ENCODE measurements at places on chromosomes 4 and X. TPM values are rescaled to one million over a fixed set of nuclear protein-coding genes. Genes with fewer than 3 reads are reported as not detected.

The SPATA18 gene
- total RNA-seq, result not detected

- no peak for DNase-seq
These were observed 56.4 kb upstream of the DDIT4L start for GRCh38 chr4:100246697-100247096.

DNA sequence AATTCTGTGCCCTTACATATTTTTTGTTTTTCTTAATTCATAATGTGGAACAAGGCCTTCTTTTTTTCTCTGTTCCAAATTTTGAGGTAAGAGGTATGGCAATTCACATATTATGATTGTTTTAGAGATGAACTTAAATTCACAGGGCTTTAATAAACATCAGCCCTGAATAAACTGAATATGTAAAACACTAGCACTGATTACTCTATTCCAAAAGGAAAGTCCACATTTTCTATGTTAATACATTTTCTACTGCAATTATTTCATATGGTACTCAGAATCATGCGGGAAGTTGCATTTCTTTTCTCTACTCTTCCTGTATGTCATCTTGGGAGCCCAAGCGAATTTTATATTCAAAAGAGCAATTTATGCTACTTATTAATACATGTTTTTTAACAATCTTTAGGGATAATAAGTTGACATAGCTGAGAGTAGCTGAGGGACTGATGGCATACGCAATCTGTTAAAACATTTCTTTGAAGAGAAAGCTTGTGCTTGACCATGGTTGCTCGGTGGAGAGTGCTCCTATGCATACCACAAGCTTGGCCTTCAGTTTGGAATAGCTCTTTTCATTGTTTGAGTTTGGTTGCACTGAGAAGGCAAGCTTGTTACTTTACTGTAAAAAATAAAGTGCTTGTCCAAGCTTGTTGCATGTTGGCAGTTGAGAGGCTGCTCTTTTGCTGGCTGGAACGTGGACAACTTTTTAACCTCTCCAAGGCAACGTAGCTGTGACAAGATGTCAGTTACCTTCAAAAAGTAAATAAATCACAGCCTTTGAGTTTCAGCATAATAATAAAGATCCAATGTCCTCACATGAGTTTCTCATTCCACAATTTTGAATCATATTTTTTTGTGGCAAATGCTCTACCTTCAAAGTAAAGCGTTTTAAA, 196.3 kb upstream of the SPRY1 start:
- no peak for DNase-seq

- no peak for DNase-seq
These were observed 6.3 kb downstream of the DCHS2 start for GRCh38 chr4:154485127-154485773.

The AR gene
- total RNA-seq, result 0.25 TPM

DNA sequence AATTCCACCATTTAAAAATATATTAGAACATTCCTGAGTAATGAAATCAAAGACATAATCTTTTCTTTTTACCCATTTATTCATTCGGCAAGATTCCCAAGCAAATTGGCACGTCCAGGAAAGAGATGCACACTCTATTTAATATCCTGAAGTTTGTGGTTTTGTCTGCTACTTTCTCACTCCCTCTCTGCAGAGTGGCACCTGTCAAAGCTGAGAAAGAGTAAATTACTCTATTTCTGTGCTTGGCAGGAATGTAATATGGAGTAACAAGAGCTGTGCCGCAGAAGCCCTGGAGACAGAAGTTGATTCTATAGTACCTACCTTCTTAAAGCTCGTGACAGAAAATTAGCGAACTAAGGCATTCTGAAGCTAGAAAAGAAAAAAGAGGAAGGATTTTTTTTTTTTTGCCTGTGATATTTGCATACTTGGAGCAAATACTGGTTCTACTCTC, 5.5 kb downstream of the GSTCD start:
- no peak for DNase-seq

Measured in activated T-helper 2 cell treated with anti-CD3 and anti-CD28 coated beads, Interferon-gamma antibody, Interleukin-2, Interleukin-4, amounts not matched to agents 10 μg/mL and 5 μg/mL and 100 μg/mL, durations not matched to agents 14 hours and 24 hours and 36 hours (primary cell).